ENCODE measurements at places on chromosomes 12 and 14.

GRCh38 chr14:38203929-38204718 lies 3.6 kb upstream of the SSTR1 start:
- no peak for DNase-seq
- no peaks in the 10 kb centered on the region for H3K4me1 ChIP-seq
- H3K27me3 ChIP-seq = peaks cover 22% of the 10 kb centered on the region
- peaks cover 17% of the 10 kb centered on the region for H3K36me3 ChIP-seq
- no peak overlapping the region for H3K27ac ChIP-seq
- no peak overlapping the region for H3K4me3 ChIP-seq

DNA sequence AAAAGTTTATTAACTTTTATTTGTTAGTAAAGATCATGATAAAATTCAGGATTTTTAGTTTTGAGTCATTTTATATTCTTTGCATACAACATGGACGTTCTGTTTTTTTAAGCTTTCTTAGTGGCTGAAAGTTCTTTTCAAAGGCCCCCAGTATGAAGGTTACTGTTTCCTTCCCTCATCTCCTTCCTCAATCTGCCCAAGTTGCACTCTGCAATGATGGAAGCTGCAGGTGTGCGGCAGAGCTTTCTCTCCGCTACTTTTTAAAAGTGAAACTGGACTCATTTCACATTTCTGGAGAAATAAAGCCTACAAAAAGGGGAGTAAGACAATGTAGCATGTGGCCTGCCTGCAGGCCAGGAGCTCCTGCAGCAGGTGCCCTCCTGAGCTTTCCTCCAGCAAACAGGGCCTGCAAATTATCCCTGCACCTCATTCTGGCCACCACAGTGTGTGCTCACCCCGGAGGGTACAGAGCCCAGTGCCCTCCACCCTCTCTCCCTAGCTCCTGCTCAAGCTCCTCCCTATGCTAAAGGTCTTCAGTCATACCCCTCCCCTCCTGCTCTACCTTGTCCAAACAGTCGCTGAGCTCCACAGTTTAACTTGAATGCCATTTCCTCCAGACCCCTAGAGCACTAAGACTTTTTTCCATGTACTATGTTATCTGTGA lies 78.9 kb downstream of the SETD3 start:
- H3K4me1 ChIP-seq = no peaks in the 10 kb centered on the region
- H3K27me3 ChIP-seq = no peaks in the 10 kb centered on the region
- peaks cover 71% of the 10 kb centered on the region for H3K36me3 ChIP-seq
- no peak overlapping the region for H3K4me3 ChIP-seq

GRCh38 chr12:101713059-101713682 lies 15.7 kb downstream of the CHPT1 start:
- no peaks in the 10 kb centered on the region for H3K4me1 ChIP-seq
- no peak for DNase-seq
- H3K27me3 ChIP-seq = no peaks in the 10 kb centered on the region
- no peaks in the 10 kb centered on the region for H3K36me3 ChIP-seq
- H3K4me3 ChIP-seq = no peak overlapping the region

DNA sequence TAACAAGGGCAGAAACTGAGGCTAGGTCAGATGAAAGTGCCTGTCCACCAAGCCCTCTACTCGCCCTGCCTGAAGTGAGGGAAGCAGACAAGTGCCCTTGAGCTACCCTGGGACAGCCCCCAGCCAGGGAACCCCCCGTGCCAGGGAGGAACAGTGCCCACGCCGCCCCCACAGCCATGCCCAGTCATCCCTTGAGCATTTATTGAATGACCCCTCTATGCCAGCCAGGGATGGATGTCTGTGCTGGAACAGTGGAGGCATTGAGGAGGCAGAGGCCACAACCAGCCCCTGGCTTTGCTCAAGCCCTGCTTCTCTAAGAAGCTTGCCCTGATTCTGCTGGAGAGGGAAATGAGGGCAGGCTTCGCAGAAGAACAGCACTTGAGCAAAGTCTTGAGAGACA lies 3.7 kb upstream of the AQP6 start:
- H3K27ac ChIP-seq = no peak overlapping the region
- H3K36me3 ChIP-seq = no peaks in the 10 kb centered on the region
- peaks cover 2% of the 10 kb centered on the region for H3K27me3 ChIP-seq
- DNase-seq = no peak
- H3K4me3 ChIP-seq = no peak overlapping the region

GRCh38 chr14:38238878-38239277 lies 17.0 kb downstream of the CLEC14A start:
- no peaks in the 10 kb centered on the region for H3K36me3 ChIP-seq
- no peaks in the 10 kb centered on the region for H3K27me3 ChIP-seq
- H3K4me1 ChIP-seq = no peaks in the 10 kb centered on the region
- no peak for DNase-seq

- H3K27me3 ChIP-seq = no peaks in the 10 kb centered on the region
- H3K4me3 ChIP-seq = no peak overlapping the region
- DNase-seq = no peak
Observed at GRCh38 chr12:131128556-131128955, 174.8 kb downstream of the ADGRD1 start.

GRCh38 chr14:101193106-101193844 lies 289.8 kb upstream of the RTL1 start:
- H3K4me3 ChIP-seq = no peak overlapping the region
- DNase-seq = peak; percentile 20
- no peak overlapping the region for H3K27ac ChIP-seq
- no peaks in the 10 kb centered on the region for H3K27me3 ChIP-seq

GRCh38 chr14:48937541-48938195 lies 648.5 kb downstream of the RPS29 start:
- no peaks in the 10 kb centered on the region for H3K36me3 ChIP-seq
- no peak overlapping the region for H3K4me3 ChIP-seq
- no peak overlapping the region for H3K27ac ChIP-seq

- H3K27ac ChIP-seq = no peak overlapping the region
- H3K36me3 ChIP-seq = no peaks in the 10 kb centered on the region
- H3K4me1 ChIP-seq = no peaks in the 10 kb centered on the region
- no peak overlapping the region for H3K4me3 ChIP-seq
- no peaks in the 10 kb centered on the region for H3K27me3 ChIP-seq
Observed at GRCh38 chr14:101177301-101177971, 273.9 kb upstream of the RTL1 start.

DNA sequence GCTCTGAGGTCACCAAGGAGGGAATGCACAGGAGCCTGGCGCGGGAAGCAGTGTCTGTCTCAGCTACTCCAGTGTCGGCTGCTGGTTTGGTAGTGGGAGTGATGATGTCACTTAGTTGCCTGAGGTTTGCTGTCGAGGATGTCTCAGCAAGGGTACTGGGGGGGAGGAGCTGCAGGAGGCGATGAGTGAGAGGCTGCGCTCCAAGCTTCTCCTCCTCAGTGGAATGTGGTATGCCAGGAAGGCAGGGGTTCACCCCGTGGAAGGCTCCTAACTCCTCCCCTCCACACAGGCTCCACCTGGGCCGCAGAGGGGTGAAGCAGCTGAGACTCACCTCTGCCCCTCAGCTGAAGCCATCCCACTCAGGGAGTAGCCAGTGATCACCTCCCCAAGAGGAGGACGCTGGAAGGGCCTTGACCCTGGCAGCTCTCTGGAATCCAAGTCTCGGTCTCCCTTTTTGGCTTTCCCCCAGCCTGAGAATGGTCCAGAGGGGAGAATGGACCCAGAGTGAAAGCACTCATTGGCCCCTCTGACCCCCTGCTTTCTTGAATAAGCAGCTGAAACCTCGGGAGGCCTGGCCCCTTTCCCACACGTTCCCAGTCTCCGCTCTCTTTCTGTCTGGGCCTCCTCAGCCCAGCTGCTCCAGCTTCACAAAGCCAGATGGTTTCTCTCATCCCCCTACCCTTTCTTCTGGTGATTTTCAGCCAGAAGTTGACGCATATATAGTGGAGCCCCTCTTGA lies 178.9 kb upstream of the FKBP4 start:
- H3K27me3 ChIP-seq = no peaks in the 10 kb centered on the region
- no peaks in the 10 kb centered on the region for H3K36me3 ChIP-seq
- H3K27ac ChIP-seq = no peak overlapping the region
- H3K4me1 ChIP-seq = no peaks in the 10 kb centered on the region
- no peak overlapping the region for H3K4me3 ChIP-seq

DNA sequence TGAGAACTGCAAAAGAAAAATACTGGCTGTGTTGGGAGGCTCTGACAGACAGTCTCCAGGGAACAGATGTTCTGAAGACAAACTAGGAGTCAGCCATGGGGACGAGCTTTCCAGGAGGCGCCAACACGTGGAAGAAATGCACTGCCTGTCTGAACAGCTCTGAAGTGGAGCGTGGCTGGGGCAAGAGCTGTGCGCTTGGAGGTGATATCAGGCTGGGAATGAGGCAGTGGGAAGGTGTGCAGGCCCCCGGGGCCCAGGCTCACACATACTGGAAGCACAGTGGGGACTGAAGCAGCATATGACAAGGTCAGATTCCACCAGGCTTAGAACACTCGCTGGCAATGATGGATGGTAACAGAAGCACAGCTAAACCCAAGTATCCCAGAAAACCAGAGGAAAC lies 17.5 kb downstream of the APPL2 start:
- DNase-seq = no peak
- peaks cover 43% of the 10 kb centered on the region for H3K36me3 ChIP-seq
- H3K4me1 ChIP-seq = no peaks in the 10 kb centered on the region
- no peak overlapping the region for H3K4me3 ChIP-seq
- H3K27ac ChIP-seq = no peak overlapping the region

DNA sequence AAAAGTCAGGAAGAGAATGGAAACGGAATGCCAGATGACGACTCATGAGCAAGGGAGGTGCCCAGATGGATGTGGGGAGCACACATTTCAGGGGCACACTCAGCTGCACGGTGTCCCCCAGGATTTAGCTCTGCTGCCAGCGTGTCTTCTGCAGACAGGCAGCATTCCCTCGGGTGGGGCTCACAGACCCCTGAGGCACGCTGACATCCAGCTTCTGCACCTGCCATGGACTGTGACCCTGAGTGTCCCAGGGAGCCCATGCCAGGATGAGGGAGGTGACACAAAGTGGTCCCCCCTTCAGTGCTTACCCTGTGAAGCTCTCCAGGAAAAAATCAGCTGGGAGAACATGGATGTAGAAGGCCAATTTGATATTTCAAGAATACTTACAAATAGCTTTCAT lies 84.2 kb downstream of the PIWIL1 start:
- no peaks in the 10 kb centered on the region for H3K27me3 ChIP-seq
- H3K4me1 ChIP-seq = no peaks in the 10 kb centered on the region
- no peak for DNase-seq
- no peaks in the 10 kb centered on the region for H3K36me3 ChIP-seq

- no peak overlapping the region for H3K27ac ChIP-seq
- no peaks in the 10 kb centered on the region for H3K36me3 ChIP-seq
- no peaks in the 10 kb centered on the region for H3K4me1 ChIP-seq
- H3K27me3 ChIP-seq = no peaks in the 10 kb centered on the region
Observed at GRCh38 chr12:21818627-21819026, 44.1 kb upstream of the KCNJ8 start.

- no peak for DNase-seq
- no peak overlapping the region for H3K27ac ChIP-seq
- no peaks in the 10 kb centered on the region for H3K36me3 ChIP-seq
- H3K27me3 ChIP-seq = no peaks in the 10 kb centered on the region
- H3K4me1 ChIP-seq = no peaks in the 10 kb centered on the region
Observed at GRCh38 chr12:55642267-55642666, 5.6 kb downstream of the OR10P1 start.

GRCh38 chr12:55728186-55728938 lies 447 bp downstream of the CD63 start:
- no peak overlapping the region for H3K27ac ChIP-seq
- H3K36me3 ChIP-seq = peaks cover 42% of the 10 kb centered on the region
- peak overlapping the region; percentile 89 for H3K4me3 ChIP-seq
- no peaks in the 10 kb centered on the region for H3K27me3 ChIP-seq
